GDM1 (cell line): ENCODE measurements at places on chromosomes 11 and 22.

- DNase-seq = no peak
Observed at GRCh38 chr11:110912437-110912836, 200.2 kb upstream of the ARHGAP20 start.

GRCh38 chr11:83971063-83971462 lies 684.9 kb upstream of the CCDC90B start:
- DNase-seq = no peak

DNA sequence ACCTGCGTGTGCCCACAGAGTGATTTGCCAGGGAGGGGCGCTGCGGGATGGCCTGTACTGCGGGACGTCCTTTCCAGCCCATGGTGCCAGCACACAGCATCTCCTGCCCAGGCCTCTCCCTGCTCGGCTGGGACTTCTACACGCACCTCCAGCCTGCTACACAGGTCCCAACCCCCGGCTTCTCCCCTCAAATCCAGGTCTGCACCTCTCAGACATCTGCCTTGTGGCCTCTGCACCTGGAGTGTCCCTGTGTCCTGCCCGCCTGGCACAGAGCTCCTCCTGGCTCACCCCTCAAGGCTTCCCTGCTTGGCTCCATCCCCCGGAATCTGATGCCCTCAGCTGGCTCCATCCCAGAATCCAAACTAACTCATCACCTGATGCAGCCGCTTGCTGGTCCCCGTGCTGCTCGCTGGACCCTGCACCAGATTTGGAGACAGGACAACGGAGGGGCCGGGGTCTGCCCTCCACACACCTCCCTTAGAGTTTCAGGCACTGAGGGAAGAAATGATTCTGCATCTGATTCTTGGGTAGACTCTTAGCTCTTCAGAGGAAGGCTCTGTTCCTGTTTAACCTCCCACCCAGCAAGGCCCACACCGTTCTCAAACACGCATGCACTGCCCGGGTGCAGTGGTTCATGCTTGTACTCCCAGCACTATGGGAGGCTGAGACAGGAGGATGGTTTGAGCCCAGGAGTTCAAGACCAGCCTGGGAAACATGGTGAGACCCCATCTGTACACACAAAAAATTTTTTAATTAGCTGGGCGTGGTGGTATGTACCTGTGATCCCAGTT lies 4.0 kb upstream of the LSP1 start:
- DNase-seq = no peak

GRCh38 chr11:47154616-47155570 lies 21.8 kb downstream of the ARFGAP2 start:
- DNase-seq = peak; percentile 50

GRCh38 chr22:18048441-18048898 lies 24.1 kb upstream of the MICAL3 start:
- DNase-seq = no peak
